K562 (cell line): ENCODE measurements at places on chromosomes 2 and 18.

DNA sequence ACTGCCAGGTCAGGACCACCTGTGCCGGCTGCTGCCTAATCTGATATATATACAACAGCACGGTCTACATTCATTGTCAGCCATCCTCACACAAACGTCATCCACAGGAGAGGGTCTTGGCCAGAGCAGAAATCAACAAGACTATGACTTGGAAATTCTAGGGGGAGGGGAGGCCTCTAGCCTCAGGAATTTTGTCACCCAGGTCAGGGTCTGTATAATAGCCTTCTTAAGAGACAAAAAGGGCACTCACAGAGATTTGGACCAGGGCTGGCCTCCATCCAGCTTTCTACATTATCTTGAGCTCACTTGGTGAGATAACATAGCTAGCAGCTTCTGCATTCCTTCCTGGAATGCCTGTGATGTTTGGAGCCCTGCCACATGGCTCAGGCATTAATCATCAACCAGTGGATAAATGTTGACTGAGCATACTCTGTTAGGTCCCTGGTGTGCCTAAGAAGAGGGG, 50.4 kb upstream of the CTIF start:
- DNase-seq: no peak

GRCh38 chr2:74646834-74647482, 1.2 kb downstream of the M1AP start:
- no peak for DNase-seq

DNA sequence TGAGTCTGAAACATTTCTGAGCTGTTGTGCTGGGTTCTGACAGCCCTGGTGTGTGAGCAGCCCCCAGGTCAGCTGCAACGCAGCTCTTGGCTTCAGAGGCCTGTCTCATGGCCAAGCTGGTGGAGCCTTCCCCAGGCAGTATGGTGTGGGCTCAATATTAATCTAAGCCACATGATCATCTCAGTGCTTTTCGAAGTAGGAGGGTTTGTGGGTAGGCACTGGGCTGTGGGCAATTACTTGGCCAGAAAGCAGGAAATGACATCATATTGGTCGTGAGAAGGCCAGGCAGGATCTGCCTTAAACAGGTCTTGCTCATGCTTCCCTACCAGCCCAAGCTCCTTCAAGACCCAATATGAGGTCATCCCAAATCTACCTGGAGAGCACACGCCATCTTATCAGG, 26.9 kb downstream of the LOXHD1 start:
- no peak for DNase-seq

DNA sequence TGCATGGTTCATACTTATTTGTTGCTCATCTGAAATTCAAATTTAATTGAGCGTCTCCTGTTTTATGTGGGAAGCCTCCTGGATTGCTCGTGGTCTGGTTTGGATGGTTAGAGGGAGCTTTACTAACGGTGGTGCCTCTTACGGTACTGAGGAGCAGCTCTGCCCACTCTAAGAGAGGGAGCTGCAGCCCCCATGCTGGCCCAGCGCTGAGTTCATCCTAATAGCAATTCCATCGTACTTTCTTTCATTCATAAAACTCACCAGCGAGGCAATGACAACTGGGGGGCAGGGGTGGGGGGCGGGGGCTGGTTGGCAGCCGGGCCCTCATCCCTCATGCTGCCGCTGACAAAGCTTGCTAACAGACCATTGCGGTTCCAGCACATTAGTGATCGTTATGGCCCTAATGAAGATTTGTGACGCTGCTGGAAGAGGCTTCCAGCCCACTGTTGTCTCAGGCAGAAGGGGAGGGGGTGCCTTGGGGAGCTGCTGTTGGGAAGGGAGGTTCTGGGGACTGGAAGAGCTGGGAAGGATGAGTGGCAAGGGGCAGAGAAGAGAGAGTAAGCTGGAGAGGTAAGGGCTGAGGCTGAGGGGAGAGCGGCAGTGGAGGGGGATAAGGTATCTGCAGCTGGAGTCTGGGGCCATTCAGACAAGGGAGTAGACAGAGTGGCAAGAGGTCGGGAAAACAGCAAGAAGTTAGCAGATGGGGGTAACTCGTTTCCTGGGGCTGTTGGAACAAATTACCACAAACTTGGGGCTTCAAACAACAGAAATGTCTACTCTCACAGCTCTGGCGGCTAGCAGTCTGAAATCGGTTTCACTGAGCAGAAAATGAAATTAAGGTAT, 238.1 kb downstream of the LPIN1 start:
- DNase-seq: no peak
